ENCODE measurements at places on chromosomes 4 and X.

GRCh38 chr4:142380052-142380602 is 466.0 kb downstream of the INPP4B start:
- no peak for DNase-seq

GRCh38 chr4:109730619-109731545 is 1.0 kb upstream of the PLA2G12A start:
- DNase-seq = no peak

- no peak for DNase-seq
Observed at GRCh38 chr4:183967266-183967665, 62.2 kb downstream of the STOX2 start.

- DNase-seq = no peak
Observed at GRCh38 chr4:80462621-80463091, 127.1 kb downstream of the CFAP299 start.

DNA sequence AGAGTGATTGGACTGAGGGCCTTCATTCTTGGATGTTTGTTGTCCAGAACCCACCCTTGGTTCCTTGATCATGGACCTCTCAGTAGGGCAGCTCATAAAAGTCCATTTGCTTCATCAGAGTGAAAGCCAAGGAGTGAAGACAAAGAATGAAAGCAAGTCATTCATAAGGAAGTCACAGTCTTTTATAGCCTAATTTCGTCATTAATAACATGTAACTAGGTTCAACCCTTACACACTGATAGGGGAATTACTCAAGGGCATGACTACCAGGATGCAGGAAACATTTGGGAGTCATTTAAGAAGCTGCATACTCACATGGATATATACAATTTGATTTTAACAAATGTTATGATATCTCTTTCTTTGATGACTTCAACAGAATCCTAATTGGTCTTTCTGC is 95.2 kb downstream of the RPA4 start:
- DNase-seq = no peak

GRCh38 chr4:106587558-106587957 is 219.0 kb upstream of the GIMD1 start:
- no peak for DNase-seq

GRCh38 chrX:46354481-46354880 is 190.7 kb downstream of the ZNF674 start:
- DNase-seq = no peak

- no peak for DNase-seq
Observed at GRCh38 chr4:71070015-71070414, 76.6 kb downstream of the DCK start.

DNA sequence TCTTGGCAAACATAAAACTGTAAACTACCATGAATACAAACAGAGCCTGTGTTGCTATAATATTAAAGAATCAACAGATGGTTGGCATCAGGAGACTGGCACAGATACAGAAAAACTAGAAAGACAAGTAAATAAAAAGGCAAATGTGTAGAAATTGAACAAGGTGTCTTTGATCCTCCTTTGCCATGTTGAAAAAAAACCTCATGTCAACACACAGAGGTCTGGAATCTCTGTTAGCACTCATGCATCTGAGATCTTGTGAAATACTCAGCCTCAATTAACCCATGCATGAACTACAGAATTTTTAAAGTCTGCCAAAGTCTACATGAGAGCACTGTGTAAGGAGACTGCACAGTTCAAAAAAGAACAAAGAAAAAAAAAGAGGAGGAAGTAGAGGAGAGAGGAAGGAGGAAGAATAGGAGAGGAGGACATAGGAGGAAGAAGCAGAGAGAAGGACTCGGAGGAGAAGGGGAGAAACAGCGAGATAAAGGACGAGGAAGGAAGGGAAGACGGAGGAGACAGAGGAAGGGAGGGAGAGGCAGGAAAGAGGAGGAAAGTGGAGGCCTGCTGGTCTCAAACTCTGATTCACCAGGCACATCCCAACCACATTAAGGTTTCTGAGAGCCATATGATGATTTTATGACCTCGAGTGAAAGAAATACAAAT is 52.8 kb downstream of the PRDM5 start:
- no peak for DNase-seq

GRCh38 chr4:184456337-184456736 is 18.0 kb downstream of the IRF2 start:
- DNase-seq = no peak

GRCh38 chr4:15695240-15695699 is 7.6 kb upstream of the BST1 start:
- DNase-seq = no peak

- no peak for DNase-seq
Observed at GRCh38 chrX:17580539-17581152, 156.6 kb upstream of the SCML1 start.
